ENCODE measurements at places on chromosomes 4 and X.

GRCh38 chr4:172892300-172892699, 276.3 kb upstream of the GALNT7 start:
- no peak for DNase-seq

DNA sequence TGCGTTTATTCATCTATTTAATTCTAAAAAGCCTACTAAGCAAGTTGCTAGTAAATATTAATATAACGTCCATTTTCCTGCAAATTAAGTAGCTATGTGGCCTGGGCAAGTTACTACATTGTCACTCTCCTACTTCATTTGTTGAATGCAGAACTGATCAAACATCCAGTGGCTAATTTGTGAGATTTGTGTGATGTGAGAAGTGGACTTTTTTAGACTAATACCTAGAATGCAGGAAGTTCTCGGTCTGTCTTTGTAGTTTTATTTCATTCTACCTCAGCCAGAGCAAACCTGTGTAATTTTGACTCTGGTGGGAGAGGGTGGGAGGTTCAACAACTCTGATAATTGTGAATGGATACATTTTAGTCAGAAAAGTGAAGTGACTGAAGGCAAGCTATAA, 840 bp downstream of the GUF1 start:
- peak; percentile 38 for DNase-seq

GRCh38 chr4:33063241-33063640, 2343.1 kb downstream of the PCDH7 start:
- no peak for DNase-seq

GRCh38 chrX:41661366-41662095, 27.2 kb upstream of the GPR34 start:
- DNase-seq = no peak

GRCh38 chr4:97942951-97943350, 200.3 kb downstream of the STPG2 start:
- no peak for DNase-seq

GRCh38 chr4:144181391-144181790, 40.9 kb upstream of the GYPA start:
- DNase-seq = no peak

DNA sequence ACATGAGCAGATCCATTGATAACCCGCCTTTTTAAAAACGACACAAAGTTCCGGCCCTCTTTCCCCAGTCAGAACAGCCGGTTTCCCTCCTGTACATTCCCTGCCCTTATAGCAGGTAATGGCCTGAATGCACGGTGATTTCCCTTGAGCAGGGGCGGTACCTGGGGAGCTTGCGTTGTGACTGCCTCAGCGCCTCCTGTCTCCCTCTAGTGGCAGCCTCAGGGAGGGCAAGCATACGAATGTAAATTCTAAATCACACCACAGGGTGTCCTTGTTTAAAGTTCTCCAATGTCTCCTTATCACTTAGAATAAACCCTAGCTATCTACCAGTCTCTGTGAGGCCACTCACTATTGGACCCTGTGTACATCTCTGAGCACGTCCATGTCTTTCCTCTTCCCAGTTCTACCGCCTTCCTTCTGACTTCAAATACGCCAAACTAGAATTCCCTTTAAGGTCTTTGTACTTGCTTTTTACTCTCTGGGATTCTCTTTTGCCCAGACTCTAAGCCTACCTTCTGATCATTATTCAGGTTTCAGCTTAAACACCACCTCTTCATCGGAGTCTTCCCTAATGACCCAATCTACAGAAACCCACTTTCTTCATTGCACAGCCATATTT, 18.4 kb upstream of the LDB2 start:
- peak; percentile 36 for DNase-seq

GRCh38 chr4:82718162-82718940, 80.2 kb downstream of the SCD5 start:
- no peak for DNase-seq

GRCh38 chr4:80079255-80079923, 6.4 kb upstream of the ANTXR2 start:
- no peak for DNase-seq
